Natural killer cell treated with Interleukin-12 subunit alpha and Interleukin-12 subunit beta and Interleukin-15 and Interleukin-18, amount 100 ng/mL, for 72 hours (primary cell): ENCODE measurements at places on chromosomes 11 and 22. TPM values are rescaled to one million over a fixed set of nuclear protein-coding genes. Genes with fewer than 3 reads are reported as not detected.
A peak's percentile ranks its signal among the peaks of the same experiment; 100 is the strongest.

OR5A1 gene
- not detected for total RNA-seq

- DNase-seq: no peak
- peak overlapping the region; percentile 91 for H3K4me3 ChIP-seq
- H3K27ac ChIP-seq: peak overlapping the region; percentile 90
- H3K27me3 ChIP-seq: no peaks in the 10 kb centered on the region
Observed at GRCh38 chr11:62705413-62705812, 1.8 kb downstream of the BSCL2 start.

GRCh38 chr11:33588056-33588455 lies 112.6 kb downstream of the C11orf91 start:
- H3K4me1 ChIP-seq: no peaks in the 10 kb centered on the region
- no peaks in the 10 kb centered on the region for H3K36me3 ChIP-seq
- peaks cover 9% of the 10 kb centered on the region for H3K27me3 ChIP-seq
- no peak overlapping the region for H3K27ac ChIP-seq
- no peak for DNase-seq
- no peak overlapping the region for H3K4me3 ChIP-seq

- no peak overlapping the region for H3K27ac ChIP-seq
- H3K4me3 ChIP-seq: no peak overlapping the region
- H3K27me3 ChIP-seq: peaks cover 39% of the 10 kb centered on the region
- peaks cover 4% of the 10 kb centered on the region for H3K36me3 ChIP-seq
Observed at GRCh38 chr11:69836401-69836800, 17.2 kb upstream of the FGF3 start.

- no peaks in the 10 kb centered on the region for H3K36me3 ChIP-seq
- H3K4me1 ChIP-seq: no peaks in the 10 kb centered on the region
- H3K27ac ChIP-seq: no peak overlapping the region
- H3K4me3 ChIP-seq: no peak overlapping the region
- no peaks in the 10 kb centered on the region for H3K27me3 ChIP-seq
- no peak for DNase-seq
Observed at GRCh38 chr11:47340980-47341775, 11.3 kb downstream of the MYBPC3 start.

GRCh38 chr11:35507688-35508087 lies 17.7 kb downstream of the PAMR1 start:
- H3K27ac ChIP-seq: no peak overlapping the region
- H3K36me3 ChIP-seq: peaks cover 9% of the 10 kb centered on the region
- peaks cover 57% of the 10 kb centered on the region for H3K27me3 ChIP-seq

OR5D18 gene
- total RNA-seq: not detected

- H3K4me3 ChIP-seq: no peak overlapping the region
- no peak overlapping the region for H3K27ac ChIP-seq
- peaks cover 9% of the 10 kb centered on the region for H3K36me3 ChIP-seq
Observed at GRCh38 chr11:71171576-71171975, 80.8 kb downstream of the SHANK2 start.

HTR3A gene
- not detected for total RNA-seq

- peaks cover 7% of the 10 kb centered on the region for H3K27me3 ChIP-seq
- no peak for DNase-seq
- no peak overlapping the region for H3K27ac ChIP-seq
- H3K36me3 ChIP-seq: no peaks in the 10 kb centered on the region
Observed at GRCh38 chr11:78801161-78801884, 226.7 kb upstream of the NARS2 start.

- peak overlapping the region; percentile 76 for H3K27ac ChIP-seq
- H3K27me3 ChIP-seq: no peaks in the 10 kb centered on the region
- DNase-seq: peak; percentile 82
- peak overlapping the region; percentile 72 for H3K4me3 ChIP-seq
Observed at GRCh38 chr11:60978546-60979380, 7.3 kb downstream of the CD6 start.

- H3K27me3 ChIP-seq: no peaks in the 10 kb centered on the region
- no peak for DNase-seq
- H3K27ac ChIP-seq: no peak overlapping the region
- no peak overlapping the region for H3K4me3 ChIP-seq
- no peaks in the 10 kb centered on the region for H3K36me3 ChIP-seq
Observed at GRCh38 chr22:23888615-23889401, 5.4 kb upstream of the MIF start.

- no peak overlapping the region for H3K4me3 ChIP-seq
- H3K27me3 ChIP-seq: no peaks in the 10 kb centered on the region
- H3K27ac ChIP-seq: no peak overlapping the region
- H3K36me3 ChIP-seq: no peaks in the 10 kb centered on the region
- peak; percentile 39 for DNase-seq
Observed at GRCh38 chr22:20065896-20066616, 14.0 kb upstream of the DGCR8 start.

MIAT gene
- 6.0 TPM for total RNA-seq

TTC38 gene
- total RNA-seq: 63.7 TPM

DNA sequence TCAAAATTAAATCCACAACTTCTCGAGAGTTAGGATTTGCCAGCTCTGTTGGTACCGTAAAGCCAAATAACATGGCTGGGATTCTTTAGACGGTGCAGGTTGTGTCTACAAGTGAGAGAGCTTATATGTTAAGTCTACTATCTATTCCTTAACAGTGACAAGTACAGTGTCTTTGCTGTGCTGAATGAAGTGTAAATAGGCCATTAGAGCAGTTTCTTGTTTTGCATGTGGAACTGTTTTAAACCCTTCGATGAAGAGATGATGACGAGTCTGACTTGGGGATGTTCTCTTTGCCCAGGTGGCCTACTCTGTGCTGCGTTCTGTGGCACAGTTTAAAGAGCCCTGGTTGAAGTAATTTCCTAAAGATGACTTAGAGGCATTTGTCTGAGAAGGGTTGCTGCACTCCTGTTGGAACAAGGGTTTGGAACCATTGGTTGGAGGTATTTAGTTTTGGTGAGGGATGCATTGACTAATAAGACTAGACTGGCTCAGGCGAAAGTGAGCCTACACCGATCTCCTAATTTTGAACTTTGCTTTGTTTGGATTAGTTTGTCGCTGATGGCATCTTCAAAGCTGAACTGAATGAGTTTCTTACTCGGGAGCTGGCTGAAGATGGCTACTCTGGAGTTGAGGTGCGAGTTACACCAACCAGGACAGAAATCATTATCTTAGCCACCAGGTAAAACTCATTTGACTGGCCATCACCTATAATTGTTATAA lies 988 bp downstream of the RPS3 start:
- H3K27me3 ChIP-seq: peaks cover 3% of the 10 kb centered on the region
- peak overlapping the region; percentile 96 for H3K27ac ChIP-seq
- peak overlapping the region; percentile 97 for H3K4me3 ChIP-seq

DNA sequence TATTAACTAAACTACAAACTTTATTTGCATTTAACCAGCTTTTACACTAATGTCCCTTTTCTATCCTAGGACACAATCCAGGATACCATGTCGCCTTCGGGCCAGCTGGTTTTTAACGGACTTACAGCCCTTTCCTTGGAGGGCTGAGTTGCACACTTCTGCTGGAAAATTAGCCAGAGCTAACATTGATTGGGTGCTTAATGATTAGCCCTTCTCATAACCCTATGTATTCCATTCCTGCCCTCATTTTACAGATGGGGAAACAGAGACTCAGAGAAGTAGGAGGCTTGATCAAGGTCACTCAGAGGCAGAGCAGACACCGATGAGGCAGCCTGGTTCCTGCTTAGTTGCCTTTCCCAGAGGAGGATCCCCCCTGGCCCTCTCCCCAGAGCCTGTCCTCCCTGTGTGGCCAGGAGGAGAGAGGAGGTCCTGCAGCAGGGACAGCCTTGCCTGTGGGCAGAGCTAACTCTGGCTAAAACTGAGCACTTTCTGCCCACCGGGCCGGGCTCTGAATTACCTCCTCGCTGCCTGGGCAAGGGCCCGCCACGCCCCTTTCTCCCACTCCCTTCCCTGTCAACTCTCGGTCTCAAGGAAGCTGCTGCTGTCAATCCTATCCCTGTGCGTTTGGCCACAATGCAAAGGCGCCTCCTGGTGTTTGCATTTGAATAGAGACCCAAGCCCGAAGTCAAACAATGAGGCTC lies 59.6 kb upstream of the PAX6 start:
- no peak overlapping the region for H3K27ac ChIP-seq
- H3K36me3 ChIP-seq: no peaks in the 10 kb centered on the region
- H3K4me1 ChIP-seq: no peaks in the 10 kb centered on the region
- no peak for DNase-seq
- peaks cover 29% of the 10 kb centered on the region for H3K27me3 ChIP-seq

- no peaks in the 10 kb centered on the region for H3K27me3 ChIP-seq
- H3K27ac ChIP-seq: peak overlapping the region; percentile 82
Observed at GRCh38 chr11:103070142-103070541, 21.8 kb downstream of the DCUN1D5 start.

GRCh38 chr11:3156282-3156660 lies 8.8 kb downstream of the OSBPL5 start:
- no peaks in the 10 kb centered on the region for H3K27me3 ChIP-seq
- peak; percentile 57 for DNase-seq
- H3K4me1 ChIP-seq: peaks cover 66% of the 10 kb centered on the region
- no peak overlapping the region for H3K4me3 ChIP-seq
- H3K36me3 ChIP-seq: no peaks in the 10 kb centered on the region

GRCh38 chr22:46159777-46160176 lies 9.5 kb downstream of the PPARA start:
- H3K36me3 ChIP-seq: peaks cover 10% of the 10 kb centered on the region
- no peaks in the 10 kb centered on the region for H3K27me3 ChIP-seq
- no peak overlapping the region for H3K27ac ChIP-seq
- DNase-seq: no peak

DNA sequence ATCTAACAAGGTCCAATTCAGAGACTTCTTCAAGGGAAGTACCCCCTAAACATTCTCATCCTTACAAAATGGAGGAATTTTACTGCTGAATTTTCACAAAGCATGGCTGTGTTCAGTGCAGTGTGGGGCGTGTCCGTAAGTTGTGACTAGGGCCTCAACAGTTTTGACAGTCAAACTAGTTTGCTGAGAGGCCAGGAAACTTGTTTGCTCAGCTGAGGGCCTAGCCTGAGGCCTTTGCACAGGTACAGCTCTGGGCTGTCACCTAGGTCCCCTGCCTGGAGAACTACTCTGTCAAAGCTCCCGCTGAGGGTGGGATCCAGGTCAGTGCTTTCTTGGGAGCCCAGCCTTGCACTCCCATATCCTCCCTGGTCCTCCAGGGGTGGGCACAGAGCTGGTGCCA lies 27.9 kb downstream of the TCP11L1 start:
- peaks cover 24% of the 10 kb centered on the region for H3K4me1 ChIP-seq
- H3K36me3 ChIP-seq: peaks cover 10% of the 10 kb centered on the region
- no peak for DNase-seq
- no peak overlapping the region for H3K27ac ChIP-seq
- no peaks in the 10 kb centered on the region for H3K27me3 ChIP-seq

OR2AG2 gene
- total RNA-seq: not detected

FGF19 gene
- total RNA-seq: not detected

CRYAB gene
- not detected for total RNA-seq

MORC2 gene
- total RNA-seq: 23.6 TPM

OR52A1 gene
- not detected for total RNA-seq

GRCh38 chr11:86537541-86538222 lies 134.7 kb downstream of the ME3 start:
- H3K4me1 ChIP-seq: peaks cover 26% of the 10 kb centered on the region
- no peak overlapping the region for H3K27ac ChIP-seq
- no peak for DNase-seq
- H3K4me3 ChIP-seq: no peak overlapping the region

NRXN2 gene
- 0.74 TPM for total RNA-seq

SLC1A2 gene
- not detected for total RNA-seq

DNA sequence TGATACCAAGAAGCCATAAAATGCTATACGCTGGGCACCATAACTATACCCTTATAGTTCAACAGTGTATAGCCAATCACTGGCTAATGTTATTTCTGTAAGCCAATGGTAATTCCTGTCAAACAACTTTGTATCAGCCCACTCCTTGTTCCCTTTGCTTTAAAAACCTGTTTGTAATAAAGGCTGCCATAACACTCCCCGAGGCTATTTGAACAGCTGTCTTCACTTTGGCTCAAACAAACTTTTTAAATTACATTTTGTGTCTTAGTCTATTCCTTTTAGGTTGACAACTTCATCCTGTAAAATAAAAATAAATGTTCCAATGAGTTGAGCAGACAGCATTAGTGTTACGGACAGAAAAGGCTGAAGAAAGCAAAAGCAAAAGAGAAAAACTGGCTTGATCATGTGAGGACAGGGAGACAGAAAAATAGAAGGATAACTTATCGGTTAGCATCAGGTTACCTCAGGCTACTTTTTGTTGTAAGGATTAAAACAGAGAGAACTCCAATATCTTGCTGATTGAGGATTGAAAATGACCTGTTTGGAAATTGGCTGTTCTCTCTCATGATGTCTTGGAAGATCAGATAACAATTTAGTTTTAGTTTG lies 95.0 kb downstream of the AASDHPPT start:
- no peaks in the 10 kb centered on the region for H3K27me3 ChIP-seq
- no peaks in the 10 kb centered on the region for H3K36me3 ChIP-seq
- DNase-seq: no peak
- H3K4me1 ChIP-seq: no peaks in the 10 kb centered on the region
- no peak overlapping the region for H3K4me3 ChIP-seq
- no peak overlapping the region for H3K27ac ChIP-seq

- peaks cover 19% of the 10 kb centered on the region for H3K36me3 ChIP-seq
- peaks cover 34% of the 10 kb centered on the region for H3K4me1 ChIP-seq
- DNase-seq: no peak
- peak overlapping the region; percentile 12 for H3K27ac ChIP-seq
- no peaks in the 10 kb centered on the region for H3K27me3 ChIP-seq
Observed at GRCh38 chr11:35058669-35059434, 80.1 kb upstream of the CD44 start.

DNA sequence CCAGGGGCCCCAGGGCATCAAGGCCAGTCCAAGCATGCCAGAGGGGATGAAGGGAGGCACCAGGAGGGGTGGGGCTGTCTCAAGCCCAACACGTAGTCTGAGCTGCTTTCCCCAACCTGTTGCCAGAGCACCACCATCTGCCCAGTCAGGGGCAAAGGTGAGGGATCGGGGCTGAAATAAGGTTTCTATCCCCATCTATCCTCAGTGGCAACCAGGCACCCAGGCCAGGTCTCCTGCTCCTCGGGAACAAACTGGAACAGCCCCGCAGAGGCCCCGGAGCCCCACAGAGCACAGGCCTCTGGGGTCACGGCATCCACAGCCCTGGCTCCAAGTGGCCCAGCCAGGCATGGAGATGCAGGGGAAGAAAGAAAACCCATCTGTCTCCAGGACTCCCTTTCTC lies 19.3 kb downstream of the STARD10 start:
- no peak overlapping the region for H3K4me3 ChIP-seq
- no peaks in the 10 kb centered on the region for H3K27me3 ChIP-seq
- peaks cover 2% of the 10 kb centered on the region for H3K4me1 ChIP-seq
- H3K27ac ChIP-seq: no peak overlapping the region
- no peak for DNase-seq
- H3K36me3 ChIP-seq: no peaks in the 10 kb centered on the region

AGBL2 gene
- total RNA-seq: 2.7 TPM

GRCh38 chr11:63769714-63770455 lies 1.3 kb upstream of the ZFTA start:
- H3K4me1 ChIP-seq: peaks cover 7% of the 10 kb centered on the region
- peak overlapping the region; percentile 36 for H3K4me3 ChIP-seq
- no peak overlapping the region for H3K27ac ChIP-seq
- peaks cover 16% of the 10 kb centered on the region for H3K27me3 ChIP-seq

UBQLNL gene
- not detected for total RNA-seq

- H3K4me1 ChIP-seq: no peaks in the 10 kb centered on the region
- no peak overlapping the region for H3K4me3 ChIP-seq
- DNase-seq: no peak
- no peaks in the 10 kb centered on the region for H3K27me3 ChIP-seq
Observed at GRCh38 chr11:65304613-65305012, 10.1 kb upstream of the CDC42EP2 start.

CCDC81 gene
- 0.67 TPM for total RNA-seq
